ENCODE measurements at places on chromosomes 1 and 21.
A peak's percentile ranks its signal among the peaks of the same experiment; 100 is the strongest.

DNA sequence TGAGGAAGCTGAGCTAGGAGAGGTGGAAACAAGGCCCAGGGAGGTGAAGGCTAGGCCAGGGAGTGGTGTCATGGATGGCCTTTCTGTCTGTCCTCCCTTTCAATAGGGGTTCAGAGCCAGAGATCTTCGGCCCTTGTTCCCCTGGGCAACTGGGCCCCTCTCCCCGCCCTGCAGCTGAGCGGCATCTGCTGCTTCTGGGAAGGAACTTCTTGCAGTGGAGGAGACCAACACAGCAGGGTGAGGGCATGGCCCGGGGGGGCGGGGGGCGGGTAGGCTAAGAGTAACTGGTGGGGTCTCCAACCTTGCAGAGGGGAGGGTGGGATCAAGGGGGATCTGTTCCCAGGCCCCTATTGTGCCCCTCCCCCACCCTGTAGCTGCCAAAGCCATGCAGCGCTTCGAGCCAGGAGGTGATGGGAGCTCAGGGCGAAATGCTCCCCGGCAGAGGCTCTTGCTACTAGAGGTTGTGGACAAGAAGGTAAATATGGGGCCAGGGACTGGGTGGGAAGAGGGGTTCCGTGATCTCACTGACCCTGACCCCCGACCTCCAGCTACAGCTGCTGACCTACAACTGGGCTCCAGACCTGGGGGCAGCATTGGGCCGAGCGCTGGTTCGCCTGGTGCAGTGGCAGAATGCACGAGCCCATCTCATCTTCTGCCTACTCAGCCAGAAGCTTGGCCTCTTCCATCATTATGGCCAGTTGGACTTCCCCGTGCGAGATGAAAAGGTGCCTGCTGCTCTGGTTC lies 11.7 kb downstream of the HYI start:
- DNase-seq, result no peak

DNA sequence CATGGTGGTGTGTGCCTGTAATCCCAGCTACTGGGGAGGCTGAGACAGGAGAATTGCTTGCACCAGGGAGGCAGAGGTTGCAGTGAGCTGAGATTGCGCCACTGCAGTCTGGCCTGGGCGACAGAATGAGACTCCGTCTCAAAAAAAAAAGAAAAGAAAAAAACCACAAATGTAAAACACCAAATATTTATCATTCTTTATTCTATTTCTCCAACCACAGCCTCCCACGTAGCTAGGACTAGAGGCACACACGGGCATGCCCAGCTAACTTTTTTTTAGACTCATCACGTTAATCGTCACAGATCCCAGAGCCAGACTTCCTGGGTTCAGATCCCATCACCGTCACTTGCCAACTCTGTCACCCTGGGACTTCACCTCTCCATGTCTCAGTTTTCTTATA lies 13.5 kb downstream of the DNAJC16 start:
- DNase-seq, result no peak

DNA sequence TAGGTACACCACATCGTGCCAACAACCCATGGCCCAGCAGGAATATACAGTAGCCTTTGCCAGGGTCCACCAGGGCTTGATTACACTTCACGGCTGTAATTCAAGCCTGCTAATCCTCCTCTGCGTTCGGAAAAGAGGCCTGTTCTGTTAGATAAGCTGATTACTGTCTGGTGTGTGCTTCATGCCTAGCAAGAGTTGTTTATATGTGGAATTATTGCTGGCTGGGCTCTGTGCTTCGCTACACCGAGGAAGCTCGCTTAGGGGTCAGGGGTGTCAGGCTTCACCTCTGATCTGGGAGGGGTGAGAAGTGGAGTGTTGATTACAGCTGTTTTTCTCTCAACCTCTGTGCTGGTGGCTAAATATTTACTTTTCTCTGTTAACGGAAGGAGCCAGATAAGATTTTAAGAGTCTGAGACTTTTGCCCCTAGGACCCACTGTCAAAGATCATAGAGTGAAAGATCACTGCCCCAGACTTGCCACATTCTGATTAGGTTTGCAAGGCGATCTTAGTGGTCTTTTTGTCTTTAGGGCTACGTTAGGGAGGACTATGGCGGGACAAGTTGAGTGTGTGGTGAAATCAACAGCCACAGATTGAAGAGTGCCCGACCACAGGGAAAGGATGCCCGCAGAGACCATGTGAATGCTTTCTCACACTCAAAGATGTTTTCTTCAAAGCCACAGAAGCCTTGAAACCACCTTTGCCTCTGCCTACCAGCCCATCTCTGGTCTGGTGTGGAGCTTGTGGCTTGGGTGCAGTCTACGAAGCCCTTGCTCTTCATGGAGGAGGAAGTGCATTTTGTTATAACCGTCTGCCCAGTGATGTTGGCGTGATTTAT lies 216.1 kb downstream of the PBX1 start:
- DNase-seq, result no peak

- DNase-seq, result peak; percentile 1
Measured at GRCh38 chr1:23838401-23838866, 13.2 kb upstream of the HMGCL start.

- DNase-seq, result no peak
Measured at GRCh38 chr1:78005755-78006154, 1.0 kb downstream of the DNAJB4 start.

- no peak for DNase-seq
Measured at GRCh38 chr1:243979396-243979795, 71.7 kb upstream of the ZBTB18 start.

- no peak for DNase-seq
Measured at GRCh38 chr1:94549706-94550105, 8.1 kb upstream of the F3 start.

DNA sequence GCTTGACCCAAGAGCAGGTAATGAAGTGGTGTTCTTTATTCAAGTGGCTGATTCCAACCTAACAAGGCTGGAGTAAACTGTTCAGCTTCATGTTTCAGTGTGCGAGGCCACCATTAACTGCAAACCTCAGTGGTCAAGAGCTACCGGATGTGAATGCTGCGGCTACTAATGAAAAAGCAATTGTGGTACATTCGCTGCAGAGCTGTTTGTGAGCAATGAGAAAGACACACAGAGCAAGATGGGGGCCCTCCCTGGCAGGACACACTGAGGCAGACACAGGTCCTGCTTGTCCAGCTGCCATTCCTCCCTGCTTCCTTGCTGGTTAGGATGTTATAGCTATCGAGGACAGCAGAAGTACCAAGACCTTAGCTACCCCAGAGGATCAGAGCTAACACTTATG lies 26.1 kb downstream of the SYF2 start:
- no peak for DNase-seq

GRCh38 chr1:1875932-1876331 lies 15.0 kb downstream of the GNB1 start:
- no peak for DNase-seq

- DNase-seq, result no peak
Measured at GRCh38 chr1:176826265-176826664, 338.2 kb downstream of the ASTN1 start.

- DNase-seq, result no peak
Measured at GRCh38 chr1:86499987-86500593, 31.4 kb downstream of the CLCA1 start.

GRCh38 chr1:232260861-232261260 lies 369.1 kb downstream of the SIPA1L2 start:
- no peak for DNase-seq

GRCh38 chr21:29386803-29387202 lies 88.1 kb downstream of the BACH1 start:
- DNase-seq, result no peak

DNA sequence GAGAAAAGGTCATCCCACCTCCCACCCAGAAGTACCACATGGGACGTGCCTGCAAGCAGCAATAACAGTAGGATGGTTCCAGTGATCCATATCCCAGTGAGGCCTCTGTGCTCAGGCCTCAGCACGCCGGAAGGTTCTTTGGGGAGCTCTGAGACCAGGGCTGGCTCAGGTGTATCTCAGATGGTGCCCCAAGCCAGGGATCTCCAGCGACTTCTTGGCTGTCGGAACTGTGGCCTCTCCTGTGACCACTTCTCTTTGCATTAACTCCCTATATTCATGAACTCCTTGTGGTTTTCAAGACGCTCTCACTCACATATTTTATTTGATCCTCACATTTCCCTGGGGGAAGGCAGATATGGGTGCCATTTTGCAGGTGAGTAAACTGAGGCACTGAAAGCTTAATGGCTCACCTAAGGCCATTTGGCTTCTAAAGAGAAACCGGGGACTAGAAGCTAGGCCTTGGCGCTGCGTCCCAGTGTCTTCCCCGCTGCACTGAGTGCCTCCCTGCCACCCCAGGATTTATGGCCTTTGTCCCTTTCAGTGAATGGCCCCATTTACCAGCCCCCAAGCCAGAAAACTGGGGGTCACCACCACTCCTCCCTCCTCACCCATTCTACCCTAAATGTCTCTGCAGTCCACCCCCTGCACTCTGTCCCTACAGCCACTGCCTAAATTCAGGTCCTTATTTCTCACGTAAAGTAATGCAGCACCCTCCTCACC lies 101.9 kb downstream of the CCDC185 start:
- DNase-seq, result no peak

DNA sequence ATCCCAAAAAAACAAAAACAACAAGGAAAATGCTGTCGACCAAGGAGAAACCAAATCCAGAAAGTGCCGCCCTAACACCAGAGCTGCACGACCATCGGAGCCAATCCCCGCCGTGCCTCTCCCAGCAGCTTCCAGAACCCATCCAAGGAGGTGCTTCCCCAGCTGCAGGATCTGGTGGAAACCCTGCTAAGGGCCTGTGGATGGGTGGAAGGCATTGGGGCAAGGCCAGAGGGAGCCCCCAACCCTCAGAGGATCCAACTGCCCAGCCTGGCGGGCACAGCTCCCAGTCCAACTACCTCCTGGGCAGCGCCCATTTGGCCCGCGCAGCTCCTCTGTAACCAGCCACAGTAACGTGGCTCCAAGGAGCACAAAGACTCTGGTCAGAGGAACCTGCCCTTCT lies 81.6 kb downstream of the NPHP4 start:
- DNase-seq, result no peak

DNA sequence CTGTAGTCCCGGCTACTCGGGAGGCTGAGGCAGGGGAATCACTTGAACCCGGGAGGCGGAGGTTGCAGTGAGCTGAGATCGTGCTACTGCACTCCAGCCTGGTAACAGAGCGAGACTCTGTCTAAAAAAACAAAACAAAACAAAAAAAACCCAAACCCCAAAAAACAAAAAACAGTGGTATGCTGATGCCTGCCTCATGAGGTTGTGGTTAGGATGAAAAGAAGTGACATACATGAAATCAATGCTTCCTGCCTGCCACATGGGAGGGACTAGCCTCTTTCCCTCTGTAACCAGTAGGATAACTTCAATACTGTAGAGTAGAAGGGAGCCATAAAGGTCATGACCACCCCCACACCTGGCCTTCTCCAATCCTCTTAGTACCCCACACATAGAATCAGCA lies 55.2 kb downstream of the TENT5C start:
- DNase-seq, result no peak

GRCh38 chr1:109886827-109887226 lies 23.8 kb upstream of the CSF1 start:
- DNase-seq, result no peak

GRCh38 chr1:239630767-239631166 lies 244.4 kb downstream of the CHRM3 start:
- DNase-seq, result no peak

- DNase-seq, result no peak
Measured at GRCh38 chr1:21165076-21165475, 11.6 kb downstream of the EIF4G3 start.

- no peak for DNase-seq
Measured at GRCh38 chr1:65494671-65495070, 74.2 kb downstream of the LEPR start.

DNA sequence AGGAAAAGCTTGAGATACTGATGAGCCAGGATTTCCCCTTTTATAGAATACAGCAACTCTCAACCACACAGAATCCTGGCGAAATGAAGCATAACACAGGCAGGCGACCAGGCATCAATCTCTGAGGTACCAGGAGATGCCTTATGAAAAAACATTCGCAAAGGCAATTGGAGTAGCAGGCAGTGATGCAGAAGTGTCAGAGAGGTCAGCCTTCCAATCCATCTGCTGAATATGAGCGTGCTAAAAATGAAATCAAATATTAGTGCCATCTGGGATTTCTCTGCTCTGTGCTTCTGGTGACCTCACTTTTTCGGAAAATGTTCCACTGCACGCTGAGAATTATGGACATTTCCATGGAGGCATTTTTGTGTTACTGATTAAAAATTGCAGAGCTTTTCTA lies 258.8 kb downstream of the VAV3 start:
- DNase-seq, result no peak

GRCh38 chr1:58848818-58849411 lies 65.1 kb upstream of the JUN start:
- DNase-seq, result peak; percentile 4

- DNase-seq, result no peak
Measured at GRCh38 chr1:15314328-15315281, 67.6 kb downstream of the FHAD1 start.

- no peak for DNase-seq
Measured at GRCh38 chr1:223776075-223776814, 63.9 kb downstream of the CAPN2 start.

GRCh38 chr1:38025233-38025632 lies 12.7 kb downstream of the UTP11 start:
- no peak for DNase-seq

DNA sequence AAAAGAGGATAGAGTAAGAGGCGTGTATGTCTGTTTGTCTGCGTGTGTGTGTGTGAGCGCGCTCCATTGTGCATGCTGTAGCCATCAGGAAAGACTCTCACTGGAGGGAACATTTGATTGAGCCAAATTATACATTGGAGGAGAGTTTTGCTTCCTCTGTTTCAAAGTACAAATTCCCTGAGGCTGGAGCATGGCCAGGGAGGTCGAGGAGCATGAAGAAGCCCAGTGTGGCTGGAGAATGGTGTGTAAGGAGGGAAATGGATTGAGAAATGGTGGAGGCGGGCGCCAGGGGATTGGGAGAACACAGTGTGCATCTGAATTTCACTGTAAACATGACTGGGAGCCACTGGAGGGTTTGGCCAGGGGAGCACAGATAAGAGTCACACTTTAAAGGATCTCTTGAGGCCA lies 22.1 kb upstream of the EFNA1 start:
- no peak for DNase-seq

DNA sequence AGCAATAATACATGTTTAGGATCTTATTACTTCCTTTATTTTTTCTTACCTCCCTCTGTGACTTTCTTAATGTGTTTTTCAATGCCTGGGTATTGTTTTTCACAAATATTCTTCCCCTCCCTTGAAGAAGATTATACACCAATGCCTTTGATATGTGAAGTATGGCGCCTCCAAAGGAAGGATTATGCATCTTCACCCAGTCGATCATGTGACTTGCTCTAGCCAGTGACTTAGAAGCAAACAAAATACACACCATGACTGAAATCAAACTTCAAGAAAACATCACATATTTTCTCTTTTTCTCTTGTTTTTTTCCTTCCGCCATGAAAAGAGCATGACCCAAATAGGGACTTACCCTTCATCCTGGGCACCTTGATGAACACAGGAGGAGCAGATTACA lies 297.1 kb downstream of the NCAM2 start:
- DNase-seq, result no peak

DNA sequence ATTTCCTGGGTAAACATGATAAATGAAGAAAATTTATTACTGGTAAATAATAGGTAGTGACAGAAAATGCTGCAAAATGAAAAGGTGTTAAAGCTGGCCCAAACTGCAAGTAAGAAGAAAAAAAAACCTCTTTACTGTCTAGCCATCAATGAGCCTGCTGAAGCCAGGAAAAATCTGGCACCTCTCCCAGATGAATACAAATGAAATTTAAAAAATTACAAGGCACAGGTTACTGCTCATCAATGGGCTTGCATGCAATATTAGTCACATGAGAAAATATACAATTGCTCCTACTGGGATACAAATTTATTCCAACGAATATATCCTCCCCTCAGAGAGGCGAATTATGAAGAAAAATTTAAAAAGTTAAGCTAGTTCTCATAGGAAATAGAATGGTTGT lies 1422.5 kb downstream of the KCNT2 start:
- no peak for DNase-seq

- no peak for DNase-seq
Measured at GRCh38 chr1:150259758-150260669, 2.4 kb downstream of the CA14 start.

Data from hypothalamus (tissue), 51 donors.